ENCODE measurements at places on chromosomes 6 and 20. TPM values are rescaled to one million over a fixed set of nuclear protein-coding genes. Genes with fewer than 3 reads are reported as not detected.

DNA sequence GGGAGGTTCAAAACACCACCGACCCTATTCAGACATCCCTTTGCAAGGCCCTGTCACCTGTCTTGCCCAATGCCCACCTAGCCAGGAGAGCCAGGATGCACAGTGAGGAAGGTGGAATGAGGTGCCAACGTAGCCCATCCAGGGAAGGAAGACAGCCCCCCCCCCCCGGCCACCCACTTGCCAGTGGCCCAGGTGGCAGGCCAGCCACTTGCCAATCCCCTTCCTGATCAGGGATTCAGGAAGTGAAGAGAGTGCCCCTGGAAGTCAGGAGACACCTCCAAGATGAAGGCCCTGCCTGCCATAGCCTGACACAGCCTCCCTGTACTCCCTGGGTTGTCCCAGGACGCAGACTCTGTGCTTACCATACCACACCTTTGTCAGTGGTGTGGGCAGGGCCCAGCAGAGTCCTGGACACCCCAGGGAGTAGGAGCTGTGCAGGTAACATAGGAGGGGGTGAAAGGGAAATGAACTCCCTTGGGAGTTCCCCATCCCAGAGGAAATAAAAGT, 54.7 kb downstream of the MRPL14 start:
- peak; percentile 62 for DNase-seq

DNA sequence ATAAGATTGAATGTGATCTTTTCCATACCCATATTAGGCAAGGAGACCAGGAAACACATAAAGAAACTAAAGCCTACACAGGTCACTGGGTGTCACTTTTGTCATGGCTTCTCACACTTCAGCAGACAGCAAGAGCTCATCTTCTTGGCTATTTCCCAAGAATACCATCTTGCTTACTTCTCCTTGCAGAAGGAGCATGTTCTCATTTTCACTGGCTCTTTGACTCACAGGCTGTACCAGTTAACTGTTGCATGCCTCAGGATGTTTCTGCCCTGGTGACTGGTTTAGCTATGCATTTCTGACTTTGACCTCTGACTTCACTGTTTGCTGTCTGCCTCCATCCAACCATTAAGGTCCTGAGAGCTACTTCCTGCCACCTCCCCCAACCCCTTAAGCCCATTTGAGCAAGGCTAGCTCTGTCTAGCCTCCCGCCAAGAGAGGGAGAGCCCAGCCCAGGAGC, 40.3 kb upstream of the OGFRL1 start:
- DNase-seq: peak; percentile 26

The DEFB124 gene
- polyA plus RNA-seq: not detected

DNA sequence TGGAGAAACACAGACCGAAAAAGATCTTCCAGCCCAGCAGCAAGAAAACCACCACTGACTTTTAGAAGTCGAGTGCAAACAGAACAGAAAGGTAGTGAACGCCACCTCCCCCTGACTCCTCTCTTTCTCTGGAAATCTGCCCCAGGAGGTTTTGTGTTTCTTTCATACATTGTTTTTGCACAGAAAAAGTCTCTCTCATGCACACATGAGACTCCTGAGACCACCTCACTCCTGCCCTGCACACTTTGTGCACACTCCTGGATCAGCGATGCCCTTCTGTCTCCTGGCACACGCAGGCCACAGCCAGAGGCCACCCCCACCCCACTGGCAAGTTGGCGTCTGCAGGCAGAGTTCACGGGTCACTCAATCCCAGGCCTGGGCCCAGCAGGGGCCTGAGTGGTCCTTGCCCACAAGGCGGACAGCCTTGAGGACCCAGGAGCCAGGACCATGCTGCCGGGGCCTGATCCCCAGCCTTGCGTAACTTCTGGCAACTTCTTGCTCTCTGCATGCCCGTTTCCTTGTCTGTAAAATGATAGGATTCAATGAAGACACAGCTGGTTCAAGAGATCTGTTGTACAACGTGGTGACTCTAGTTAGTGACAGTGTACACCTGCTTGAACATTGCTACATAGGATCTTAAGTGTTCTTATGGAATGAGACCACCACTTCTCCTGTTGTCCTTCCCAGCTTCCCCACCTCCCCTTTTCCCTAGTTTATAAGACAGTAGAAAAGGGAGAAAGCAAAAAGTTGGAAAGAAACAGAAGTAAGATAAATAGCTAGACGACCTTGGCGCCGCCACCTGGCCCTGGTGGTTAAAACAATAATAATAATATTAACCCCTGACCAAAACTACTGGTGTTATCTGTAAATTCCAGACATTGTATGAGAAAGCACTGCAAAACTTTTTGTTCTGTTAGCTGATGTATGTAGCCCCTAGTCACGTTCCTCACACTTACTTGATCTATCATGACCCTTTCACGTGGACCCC, 30.2 kb upstream of the CST7 start:
- DNase-seq: no peak

DNA sequence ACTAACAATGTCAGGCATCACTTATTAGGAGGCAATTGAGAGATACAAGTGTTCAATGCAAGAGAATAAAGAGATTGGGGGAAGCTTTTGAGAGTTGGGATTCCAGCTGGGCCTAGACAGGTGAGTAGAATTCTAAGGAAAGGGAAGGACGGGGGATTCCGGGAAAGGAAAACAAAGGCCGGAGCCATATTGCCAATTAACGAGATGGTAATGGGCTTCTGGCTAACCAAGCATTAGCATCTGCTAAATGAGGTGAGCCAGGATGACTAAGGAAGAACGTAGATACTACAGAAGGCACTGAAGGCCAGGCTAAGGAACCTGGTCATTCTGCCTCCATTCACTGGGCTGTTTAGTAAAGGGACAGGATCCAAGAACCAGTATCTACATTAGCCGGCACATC, 10.5 kb downstream of the FYN start:
- DNase-seq: no peak

The RCAN2 gene
- 6.9 TPM for polyA plus RNA-seq

- DNase-seq: no peak
Observed at GRCh38 chr20:49387581-49387939, 94.9 kb downstream of the KCNB1 start.

DNA sequence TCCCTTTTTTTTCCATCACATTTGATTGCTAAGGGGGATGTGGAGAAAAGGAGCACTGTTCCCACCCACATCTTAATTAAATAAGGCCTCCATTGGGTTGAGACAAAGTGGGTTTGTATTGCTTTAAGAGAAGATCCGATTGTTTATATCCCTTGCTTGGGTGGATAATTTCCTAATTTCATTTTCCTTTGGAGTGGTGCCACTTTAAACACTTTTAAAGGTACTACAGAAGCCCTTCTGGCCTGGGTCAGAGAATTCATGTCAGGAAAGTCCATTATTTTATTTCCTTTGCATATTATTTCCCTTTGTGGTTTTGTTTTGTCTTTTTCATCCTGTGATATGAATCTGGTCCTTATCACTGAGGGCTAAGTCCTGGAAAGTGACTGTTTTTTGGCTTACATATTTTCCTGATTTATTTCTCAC, 56.9 kb downstream of the PHACTR2 start:
- no peak for DNase-seq

GRCh38 chr20:19882446-19882845, 124.4 kb downstream of the RIN2 start:
- DNase-seq: no peak

The WFDC12 gene
- not detected for polyA plus RNA-seq

- DNase-seq: peak; percentile 42
Observed at GRCh38 chr20:4949833-4950178, 51.5 kb downstream of the SLC23A2 start.

DNA sequence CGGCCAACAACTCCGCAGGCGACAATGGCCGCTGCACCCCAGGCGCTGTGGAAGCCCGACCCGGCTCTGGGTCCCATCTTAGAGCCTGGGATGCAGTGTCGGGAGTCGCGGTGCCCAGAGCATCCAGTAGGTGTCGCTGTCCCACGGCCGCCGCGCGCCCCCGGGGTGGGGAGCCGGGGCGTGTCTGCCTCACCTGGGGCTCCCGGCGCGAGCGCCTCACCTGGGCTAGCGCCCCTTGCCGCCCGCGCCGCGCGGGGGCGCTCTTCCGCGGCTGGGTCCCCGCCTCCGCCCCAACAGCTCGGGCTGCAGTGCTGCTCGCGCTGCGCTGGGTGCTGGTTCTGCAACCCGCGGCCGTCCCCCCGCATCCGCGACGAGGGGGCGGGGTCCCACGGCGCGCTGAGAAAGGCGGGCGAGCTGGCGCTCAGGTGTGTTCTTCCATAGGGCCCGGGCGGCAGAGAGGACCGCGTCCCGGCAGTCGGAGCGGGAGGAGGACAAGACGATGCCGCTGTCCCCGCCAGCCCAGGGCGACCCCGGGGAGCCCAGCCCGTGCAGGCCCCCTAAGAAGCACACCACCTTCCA, at the start of gene CRYBG1:
Gene CRYBG1 (plus strand): TSS at position 308 of the 579 bp plus-strand sequence. CDS start 192 bp downstream, at position 500.
- peak; percentile 88 for DNase-seq

GRCh38 chr6:110738899-110739365, 76.3 kb downstream of the CDK19 start:
- peak; percentile 17 for DNase-seq

DNA sequence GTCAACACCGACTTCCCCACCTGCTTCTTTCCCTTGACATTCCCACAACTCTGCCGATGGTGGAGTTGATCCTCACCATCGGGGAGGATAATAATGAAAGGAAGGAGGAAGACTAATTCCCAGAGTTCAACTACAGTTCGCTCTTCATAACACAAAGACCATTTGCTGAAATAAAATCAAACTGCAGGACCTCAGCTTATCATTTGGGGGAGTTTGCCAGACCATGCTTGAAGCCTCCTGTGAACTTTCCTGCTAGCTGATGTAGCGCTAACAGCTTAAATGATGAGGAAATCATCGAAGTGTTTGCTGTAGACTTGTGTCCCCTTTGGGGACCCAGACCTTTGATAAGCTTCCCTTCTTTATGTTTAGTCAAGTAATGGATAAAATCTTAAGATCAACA, 26.2 kb downstream of the PROKR2 start:
- DNase-seq: no peak

DNA sequence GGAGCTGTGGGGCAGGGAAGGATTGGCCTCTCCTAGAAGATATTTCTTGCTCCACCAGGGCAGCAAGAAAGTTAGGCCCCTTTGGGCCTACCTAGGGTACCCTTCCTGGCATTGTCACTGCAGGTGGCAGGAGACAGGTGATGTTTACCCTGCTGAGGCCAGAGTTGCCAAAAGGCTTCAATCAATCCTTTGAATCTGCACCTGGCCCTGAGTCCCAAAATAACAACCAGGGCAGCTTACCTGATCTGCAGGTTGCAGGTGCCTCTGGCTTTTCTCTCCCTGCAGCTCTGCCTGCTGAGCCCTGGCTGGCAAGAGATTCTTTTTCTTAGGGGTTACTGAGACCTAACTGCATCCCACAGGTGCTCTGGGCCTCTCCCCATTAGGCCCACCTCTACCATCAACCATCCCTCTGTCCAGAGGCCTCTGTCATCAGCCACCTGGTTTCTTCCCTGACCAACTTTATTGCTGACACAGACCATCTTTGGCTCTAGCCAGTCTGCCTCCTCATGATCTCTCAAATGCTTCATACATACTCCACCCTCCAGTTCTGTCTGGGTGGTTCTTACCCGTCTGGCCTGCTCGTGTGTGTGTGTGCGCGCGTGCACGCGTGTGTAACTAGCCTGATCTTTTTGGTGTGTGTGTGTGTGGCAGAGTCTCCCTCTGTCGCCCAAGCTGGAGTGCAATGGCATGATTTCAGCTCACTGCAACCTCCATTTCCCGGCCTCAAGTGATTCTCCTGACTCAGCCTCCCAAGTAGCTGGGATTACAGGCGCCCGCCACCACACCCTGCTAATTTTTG, 13.7 kb downstream of the BCL2L1 start:
- peak; percentile 11 for DNase-seq

DNA sequence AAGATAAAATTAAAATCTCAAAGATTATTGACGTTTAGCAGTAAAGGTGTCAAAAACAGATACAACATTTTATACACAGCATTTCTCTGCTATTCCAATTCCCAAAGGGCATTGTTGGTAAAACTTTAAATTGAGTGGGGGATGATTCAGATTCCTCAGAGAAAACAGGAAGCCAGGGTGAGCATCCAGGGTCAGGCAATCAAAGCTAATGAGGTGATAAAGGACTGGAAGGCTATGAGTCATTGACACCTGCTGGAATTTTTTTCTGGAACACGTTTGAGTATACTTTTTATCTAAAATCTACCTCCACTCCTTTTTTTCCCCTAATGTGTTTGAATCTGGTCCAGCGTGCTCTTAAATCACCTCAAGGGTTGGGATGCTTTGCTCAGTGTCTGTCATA, 52.2 kb downstream of the FKBP1C start:
- DNase-seq: peak; percentile 10

The CFAP61 gene
- not detected for polyA plus RNA-seq

The KCNG1 gene
- 45.8 TPM for polyA plus RNA-seq

DNA sequence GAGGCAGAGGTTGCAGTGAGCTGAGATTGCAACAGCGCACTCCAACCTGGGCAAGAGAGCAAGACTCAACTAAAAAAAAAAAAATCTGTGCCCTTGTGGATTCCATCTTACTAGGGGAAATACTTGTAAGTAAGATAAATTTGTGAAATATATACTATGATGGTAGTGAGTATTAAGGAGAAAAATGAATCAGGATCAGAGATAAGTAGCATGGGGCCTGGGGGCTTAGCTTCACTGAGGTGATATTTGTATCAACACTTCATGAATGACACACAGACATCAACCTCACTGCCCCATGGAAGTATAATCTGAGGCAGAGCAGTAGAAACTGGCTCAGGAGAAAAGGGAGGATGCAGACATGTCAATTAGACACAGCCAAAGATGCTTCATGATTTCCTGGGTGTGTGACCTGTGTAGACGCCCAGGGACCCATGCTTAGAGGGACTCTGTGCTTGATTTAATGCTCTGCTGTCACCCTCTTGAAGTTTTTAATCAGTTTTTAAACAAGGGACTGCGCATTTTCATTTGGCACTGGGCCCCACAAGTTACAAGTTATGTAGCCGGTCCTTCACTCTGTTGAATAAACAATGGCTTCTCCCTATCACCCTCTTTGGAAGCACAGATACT, 41.9 kb downstream of the PCNA start:
- no peak for DNase-seq

DNA sequence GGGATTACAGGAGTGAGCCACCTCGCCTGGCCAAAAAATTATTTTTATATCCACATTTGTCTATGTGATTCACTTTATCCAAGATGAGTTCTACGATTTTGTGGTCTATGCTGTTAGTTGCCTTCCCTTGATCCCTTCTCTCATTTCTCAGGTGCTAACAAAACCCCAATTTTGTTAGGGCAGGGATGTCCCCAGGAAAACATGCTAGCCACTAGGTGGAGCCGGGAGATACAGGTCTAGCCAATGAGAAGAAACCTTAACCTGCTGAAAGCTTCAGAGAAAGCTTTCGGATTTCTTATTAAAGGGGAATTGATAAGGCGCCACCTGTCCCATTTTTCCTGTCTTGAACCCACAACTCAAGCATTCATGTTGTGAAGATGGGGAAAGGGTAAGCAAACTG, 167.4 kb upstream of the OLIG3 start:
- no peak for DNase-seq

GRCh38 chr6:35634316-35634715, 54.4 kb downstream of the FKBP5 start:
- DNase-seq: no peak

The CDC40 gene
- 13.9 TPM for polyA plus RNA-seq

The PAX1 gene
- not detected for polyA plus RNA-seq

The ULBP3 gene
- polyA plus RNA-seq: 2.6 TPM

- DNase-seq: no peak
Observed at GRCh38 chr20:50136822-50137599, 16.5 kb downstream of the PEDS1 start.

GRCh38 chr20:39986173-39986904, 702.7 kb downstream of the MAFB start:
- peak; percentile 67 for DNase-seq

- DNase-seq: peak; percentile 90
Observed at GRCh38 chr20:51800060-51800871, 2.1 kb downstream of the SALL4 start.

- no peak for DNase-seq
Observed at GRCh38 chr20:2038161-2038560, 44.3 kb upstream of the PDYN start.

The MCCD1 gene
- 1.3 TPM for polyA plus RNA-seq

Data from hepatocyte (in vitro differentiated cells).